Stimulated activated CD8-positive, alpha-beta memory T cell treated with anti-CD3 and anti-CD28 coated beads, Interleukin-4, amount 100 ng/mL, for 48 hours (primary cell): ENCODE measurements at places on chromosomes 4 and X.

DNA sequence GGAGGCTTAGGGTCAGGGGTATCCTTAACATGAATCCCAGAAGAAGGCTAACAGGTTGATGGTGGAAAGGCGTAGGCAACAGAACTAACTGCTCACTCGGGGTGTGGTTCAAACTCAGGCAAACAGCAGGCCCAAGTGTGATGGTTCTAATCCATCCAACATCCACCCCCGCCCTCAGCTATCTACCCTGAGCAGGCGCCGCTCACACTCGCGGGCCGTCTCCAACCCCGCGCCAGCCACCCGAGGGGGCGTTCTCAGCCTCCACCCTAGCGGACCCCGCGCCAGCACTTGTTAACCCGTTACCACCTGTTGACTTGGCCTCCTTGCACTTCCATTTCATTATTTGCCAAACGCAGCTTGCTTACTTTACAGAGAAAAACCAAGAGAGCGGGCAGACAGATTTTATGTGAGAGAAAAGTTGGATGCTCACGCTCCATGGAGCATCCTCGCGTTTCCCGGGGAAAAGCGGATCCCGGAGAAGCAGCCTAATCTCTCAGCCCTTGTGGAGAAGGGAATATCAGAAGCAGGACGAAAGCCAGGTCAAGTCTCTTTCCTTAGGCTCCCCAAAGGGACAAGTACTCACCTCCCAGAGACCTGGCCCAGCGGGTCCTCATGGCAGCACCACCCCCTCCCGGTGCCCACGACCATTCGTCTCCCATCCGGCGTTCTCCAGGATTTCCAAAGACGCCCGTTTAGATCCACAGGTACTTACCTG, 773 bp downstream of the SNCA start:
- no peak for DNase-seq

- DNase-seq = no peak
These were observed 94.2 kb downstream of the PHEX start for GRCh38 chrX:22126327-22126726.

DNA sequence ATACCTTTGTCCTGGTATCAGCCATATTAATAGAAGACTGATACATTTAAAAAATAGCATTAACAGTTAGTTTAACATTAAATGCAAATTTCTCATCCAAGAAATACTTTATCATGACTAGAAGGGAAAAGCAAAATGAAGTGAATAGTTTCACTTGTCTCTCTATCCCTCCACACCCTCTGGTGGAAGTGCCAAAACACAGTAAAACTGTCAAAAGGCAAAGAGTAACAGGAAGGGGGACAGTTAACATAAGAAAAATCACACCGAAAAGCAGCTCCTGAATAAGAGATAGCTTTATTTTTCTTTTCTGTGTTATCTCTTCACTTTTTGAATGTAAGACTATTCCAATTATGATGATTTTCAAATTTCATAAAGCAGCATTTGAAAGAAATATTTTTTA, 187.2 kb downstream of the FBXW7 start:
- no peak for DNase-seq

- DNase-seq = no peak
These were observed 5.5 kb downstream of the UCHL1 start for GRCh38 chr4:41262198-41262597.

DNA sequence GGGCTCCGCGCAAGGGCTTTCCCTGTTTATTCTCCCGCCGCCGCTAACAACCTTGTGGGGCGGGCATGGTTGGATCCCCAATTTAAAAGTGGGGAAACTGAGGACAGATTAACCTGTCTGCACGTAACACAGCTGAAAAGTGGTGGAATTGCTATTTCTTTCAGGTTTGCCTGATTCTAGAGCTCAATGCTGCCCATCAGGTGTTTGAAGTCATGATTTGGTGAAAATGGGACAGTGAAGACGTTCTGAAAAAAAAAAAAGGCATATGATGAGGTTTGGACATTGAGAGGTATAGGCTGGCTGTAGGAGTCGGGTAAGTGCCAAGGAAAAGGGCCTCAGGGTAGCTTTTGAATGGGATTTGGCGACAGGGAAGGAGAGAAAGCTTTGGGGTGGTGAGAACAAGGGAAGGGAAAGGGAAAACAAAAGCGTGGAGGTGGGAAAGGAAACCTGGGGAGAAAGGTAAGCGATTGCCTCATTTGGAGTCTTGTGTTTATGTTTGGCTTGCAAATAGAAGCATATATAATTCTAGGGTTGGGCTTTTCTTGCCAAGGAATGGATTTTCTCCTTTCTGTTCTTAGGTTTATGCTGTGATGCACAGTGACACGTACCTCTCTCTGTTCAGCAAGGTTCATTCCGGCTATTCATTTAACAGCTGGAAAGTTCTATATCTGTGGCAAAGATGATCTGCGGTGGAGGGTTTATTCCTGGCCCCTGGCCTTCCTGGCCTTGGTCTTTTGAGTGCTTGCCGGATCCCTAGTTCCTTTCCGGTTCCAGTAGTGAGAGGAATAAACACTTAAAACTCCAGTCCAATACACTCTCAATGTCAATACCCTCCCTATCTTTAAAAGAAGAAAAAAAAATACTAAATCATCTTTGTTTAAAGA, 2.4 kb upstream of the STIM2 start:
- no peak for DNase-seq

DNA sequence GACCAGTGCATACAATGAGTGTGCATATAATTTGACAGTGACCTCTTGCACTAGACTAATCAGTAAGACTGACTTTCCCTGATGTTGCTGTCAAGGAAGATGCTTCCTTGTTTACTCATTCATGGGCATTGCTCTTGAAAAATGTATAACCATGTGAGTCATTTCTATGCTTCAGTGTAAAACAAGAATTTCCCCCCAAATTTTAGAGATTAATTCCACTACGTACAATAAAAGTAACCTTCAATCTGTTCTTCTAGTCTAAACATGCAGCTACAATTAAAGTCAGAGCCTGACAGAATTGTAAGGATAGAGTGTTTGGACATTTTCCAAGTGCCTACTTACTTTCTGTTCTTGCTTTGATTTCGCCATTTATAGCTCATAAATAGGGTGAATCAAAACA, 935.7 kb downstream of the RAPGEF2 start:
- no peak for DNase-seq

- no peak for DNase-seq
These were observed 19.5 kb upstream of the PCSK1N start for GRCh38 chrX:48854898-48855297.

- no peak for DNase-seq
These were observed 97.4 kb downstream of the SHOX start for GRCh38 chrX:727738-728621.

DNA sequence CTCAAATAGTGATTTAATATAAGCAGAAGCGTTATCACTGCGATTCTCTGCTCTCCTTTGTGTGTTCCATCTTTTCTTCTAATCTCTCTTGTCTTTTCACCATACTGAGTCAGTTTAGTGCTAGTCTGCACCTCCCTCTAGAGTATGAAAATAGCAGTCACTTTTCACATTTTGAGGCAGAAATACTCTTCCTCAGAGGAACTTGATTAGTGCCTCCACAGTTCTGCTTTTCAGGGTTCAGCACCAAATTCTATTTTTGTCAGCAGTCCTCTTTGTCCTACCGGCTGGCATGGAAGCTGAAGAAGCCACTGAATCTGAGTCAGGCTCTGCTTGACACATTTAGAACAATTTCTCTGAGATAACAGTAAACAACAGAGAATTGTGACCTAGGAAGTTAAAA, 49.7 kb upstream of the ANKRD17 start:
- DNase-seq = no peak

DNA sequence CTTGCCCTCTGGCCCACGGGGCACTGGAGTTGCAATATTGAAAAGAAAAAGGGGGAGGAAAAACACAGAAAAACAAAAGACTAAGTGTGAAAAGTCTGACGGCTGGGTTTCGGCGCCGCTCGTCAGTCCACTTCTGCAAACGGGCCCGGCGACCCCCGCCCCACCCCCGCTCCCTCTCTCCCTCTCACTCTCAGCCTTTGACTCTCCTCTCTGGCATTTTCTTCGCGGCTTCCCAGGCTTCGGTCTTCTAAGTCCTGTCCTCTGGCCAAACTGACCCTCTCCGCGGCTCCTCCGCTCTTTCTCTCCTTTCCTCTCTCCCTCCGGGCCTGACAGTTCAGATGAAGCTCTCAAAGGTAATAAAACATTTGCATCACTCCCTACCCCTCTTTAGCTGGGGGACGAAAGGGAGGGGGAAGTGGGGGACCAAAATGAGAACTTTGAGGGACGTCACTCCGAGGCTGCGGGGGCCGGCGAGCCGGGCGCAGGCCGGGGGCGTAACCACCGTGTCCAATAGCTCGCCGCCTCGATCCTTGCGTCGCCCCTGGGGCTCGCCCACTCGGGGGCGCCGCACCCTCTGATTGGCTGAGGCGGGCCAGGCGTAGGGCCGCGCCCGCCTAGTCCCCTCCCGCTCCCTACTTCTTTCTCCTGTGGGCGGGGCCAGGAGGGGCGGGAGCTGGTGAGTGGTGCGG, at the start of gene NKX6-1:
Gene NKX6-1, minus strand, starts transcription at position 358 of the 689 bp plus-strand sequence. CDS start 1,064 bp downstream, outside the sequence.
- no peak for DNase-seq
